Stimulated activated CD4-positive, alpha-beta T cell treated with anti-CD3 and anti-CD28 coated beads, Interleukin-15, amount 100 ng/mL, for 1 hour (primary cell): ENCODE measurements at places on chromosomes 3 and 15.

DNA sequence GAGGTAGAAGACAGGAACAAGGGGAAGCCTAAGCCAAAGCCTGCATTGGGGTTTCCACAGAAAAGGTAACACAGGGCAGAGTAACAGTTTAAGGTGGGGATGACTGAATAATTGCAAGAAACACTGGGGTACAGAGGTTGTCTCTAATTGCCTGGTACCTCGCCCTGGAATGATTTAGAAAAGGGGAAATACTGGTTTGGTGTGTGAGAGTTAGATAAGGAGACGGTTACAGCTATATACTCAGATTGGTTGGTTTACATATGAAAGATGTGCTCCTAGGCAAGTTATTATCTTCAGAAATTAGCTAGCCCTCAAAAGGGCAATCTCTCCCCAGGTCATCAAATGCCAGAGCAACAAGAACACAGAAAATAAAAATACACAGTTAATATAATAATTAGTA, 58.8 kb downstream of the SMARCC1 start:
- DNase-seq: no peak

- DNase-seq: no peak
Measured at GRCh38 chr3:111238885-111239284, 167.3 kb downstream of the NECTIN3 start.

DNA sequence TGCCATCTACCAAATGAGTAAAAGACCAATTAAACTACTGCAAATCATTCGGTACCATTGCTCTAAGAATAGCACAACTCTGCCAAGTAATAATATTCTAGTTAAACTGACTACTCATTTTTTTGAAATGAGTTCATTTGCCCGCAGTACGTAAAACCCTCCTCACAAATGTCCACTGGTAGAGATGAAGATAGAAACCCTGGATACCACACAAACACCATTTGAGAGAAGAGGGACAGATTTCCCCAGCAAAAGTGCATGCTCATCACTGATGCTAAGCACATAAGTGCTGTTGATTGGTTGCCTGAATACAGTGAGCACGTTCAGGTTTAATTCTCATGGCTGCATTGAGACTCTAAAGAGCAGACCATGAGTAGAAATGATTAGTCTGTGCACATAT, 34.6 kb upstream of the SEMA6D start:
- DNase-seq: no peak

DNA sequence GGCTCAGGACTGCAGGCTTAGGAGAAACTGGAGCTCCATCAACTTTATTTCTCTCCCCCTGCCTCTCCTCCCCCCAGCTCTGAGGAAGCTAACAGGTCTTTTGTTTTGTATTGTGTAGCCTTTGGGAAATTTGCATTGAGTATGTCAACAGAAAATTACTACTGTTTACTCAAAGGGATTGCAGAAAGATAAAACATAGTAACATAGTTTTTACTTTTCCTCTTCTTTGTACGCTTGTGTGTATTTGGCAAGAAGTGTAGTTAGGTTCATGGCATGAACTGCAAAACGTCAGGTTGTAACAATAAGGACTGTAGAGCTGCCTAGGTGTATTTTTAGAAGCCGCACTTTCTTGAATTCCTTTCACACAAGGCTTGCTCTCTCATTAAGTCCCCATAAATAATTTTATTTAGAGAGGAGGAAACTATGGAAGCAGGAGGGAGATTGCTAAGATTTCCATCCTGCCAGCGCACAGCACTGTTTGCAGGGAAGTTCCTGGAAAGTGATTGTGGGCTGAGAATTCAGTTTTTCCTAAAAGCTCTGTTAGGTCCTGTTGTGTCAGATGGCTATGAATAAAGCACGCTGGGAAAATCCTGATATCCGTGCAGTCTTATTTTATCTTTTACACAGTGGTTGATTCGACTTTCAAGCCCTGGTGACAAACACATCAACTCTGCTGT, 21.1 kb upstream of the SATB1 start:
- DNase-seq: no peak

GRCh38 chr3:97009427-97010019, 195.1 kb downstream of the EPHA6 start:
- no peak for DNase-seq

DNA sequence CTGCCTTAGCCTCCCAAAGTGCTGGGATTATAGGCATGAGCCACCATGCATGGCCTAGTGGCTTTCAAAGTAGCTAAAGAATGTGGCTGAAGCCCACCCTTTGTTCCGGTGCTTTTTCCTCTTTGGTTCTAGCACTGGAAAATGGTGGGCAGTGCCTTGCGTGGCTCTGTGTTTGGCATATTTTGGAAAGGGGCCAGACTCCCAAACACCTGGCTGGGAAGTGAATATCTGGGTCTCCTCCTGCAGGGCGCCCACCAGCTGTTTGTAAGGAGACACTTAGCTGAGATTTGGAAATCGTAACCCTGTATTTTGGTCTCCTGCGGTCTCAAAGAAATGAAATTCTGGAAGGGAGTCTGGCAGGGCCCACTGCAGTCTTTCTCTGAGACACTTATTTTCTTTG, 336.4 kb downstream of the IL20RB start:
- DNase-seq: no peak

- DNase-seq: no peak
Measured at GRCh38 chr15:91165850-91166249, 65.8 kb downstream of the SV2B start.

GRCh38 chr3:45536316-45536715, 58.2 kb upstream of the LIMD1 start:
- DNase-seq: no peak

DNA sequence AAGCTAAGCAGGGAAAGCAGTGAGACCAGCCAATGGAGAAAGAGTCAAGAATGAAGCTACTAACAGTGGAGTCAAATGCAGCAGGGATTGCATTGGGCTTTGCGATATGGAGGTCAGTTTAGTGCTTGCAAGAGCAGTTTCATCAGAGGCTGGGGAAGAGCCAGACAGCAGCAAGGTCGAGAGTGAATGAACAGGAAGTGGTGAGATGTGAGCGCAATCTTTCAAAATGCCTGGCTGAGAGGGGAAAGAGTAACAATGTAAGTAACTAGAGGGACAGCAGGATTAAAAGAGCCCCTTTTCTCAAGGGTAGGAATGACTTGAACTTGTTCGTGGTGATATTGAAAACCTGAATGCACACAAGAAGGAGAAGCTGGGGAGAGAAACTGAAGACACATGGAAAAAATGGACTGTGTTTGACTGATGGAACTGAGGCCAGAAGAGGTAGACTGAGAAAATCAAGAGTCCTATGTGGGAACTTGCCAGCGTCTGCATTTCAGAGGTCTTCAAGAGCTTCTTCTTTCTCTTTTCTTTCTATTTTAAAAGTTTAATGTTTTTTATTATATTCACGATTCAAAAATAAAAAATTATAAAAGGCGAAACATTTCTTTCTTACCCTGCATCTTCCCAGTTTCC, 30.6 kb upstream of the GPR160 start:
- no peak for DNase-seq

GRCh38 chr3:177512945-177513814, 315.9 kb upstream of the TBL1XR1 start:
- DNase-seq: no peak

DNA sequence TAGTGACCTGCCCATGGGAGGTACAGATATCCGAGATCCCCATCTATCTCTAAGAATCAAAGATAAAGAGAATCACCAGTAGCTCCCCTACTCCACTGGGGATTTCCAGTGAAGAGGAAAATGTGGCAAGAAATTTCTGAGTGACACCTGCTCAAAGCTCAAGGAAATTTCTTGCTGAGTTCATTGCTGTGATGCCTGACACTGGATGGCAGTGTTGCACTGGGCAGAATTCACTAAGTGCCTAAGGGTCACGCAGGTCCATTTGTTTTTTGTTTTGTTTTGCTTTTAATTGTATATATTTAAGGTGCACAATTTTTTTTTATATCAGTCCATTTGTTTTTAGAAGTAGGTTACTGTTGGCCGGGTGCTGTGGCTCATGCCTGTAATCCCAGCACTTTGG, 109.5 kb upstream of the KCNAB1 start:
- DNase-seq: no peak

DNA sequence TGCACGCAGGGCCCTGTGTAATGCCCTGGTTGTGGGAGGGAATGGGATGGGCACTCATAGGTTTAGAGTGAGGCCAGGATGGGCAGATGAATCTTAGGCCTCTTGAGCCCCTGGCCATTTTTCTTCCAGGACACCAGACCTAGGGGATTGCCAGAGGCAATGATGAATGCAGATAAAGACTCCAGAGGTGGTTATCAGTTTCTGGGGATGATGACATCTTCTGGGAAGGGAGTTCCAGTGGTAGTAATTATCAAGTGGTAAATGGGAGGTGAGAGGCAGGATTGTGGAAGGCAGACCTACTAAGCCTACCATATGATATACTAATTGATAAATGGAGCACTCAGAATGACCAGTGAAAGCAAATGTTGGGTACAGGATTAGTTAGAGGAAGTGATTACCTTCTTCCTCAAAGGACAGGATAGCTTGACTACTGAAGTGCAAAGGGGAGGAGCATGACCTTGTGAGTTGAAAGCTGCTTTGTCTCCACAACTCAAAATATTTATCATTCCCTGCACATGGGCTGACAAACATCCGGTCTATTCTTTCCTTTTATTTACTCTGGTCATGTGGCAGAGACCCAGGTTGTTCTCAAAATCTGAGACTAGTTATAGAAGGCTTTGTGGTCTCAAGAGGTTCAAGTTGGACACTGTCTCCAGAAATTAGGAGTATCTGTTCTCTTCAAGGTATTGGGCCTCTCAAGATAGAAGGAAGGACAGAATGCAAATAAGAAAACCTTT, 10.2 kb upstream of the MAPK6 start:
- DNase-seq: no peak

- no peak for DNase-seq
Measured at GRCh38 chr3:38171622-38172021, 6.3 kb downstream of the OXSR1 start.

GRCh38 chr15:74264081-74264501, 28.0 kb downstream of the CCDC33 start:
- DNase-seq: no peak

- no peak for DNase-seq
Measured at GRCh38 chr15:64828985-64829384, 3.5 kb upstream of the PIF1 start.

DNA sequence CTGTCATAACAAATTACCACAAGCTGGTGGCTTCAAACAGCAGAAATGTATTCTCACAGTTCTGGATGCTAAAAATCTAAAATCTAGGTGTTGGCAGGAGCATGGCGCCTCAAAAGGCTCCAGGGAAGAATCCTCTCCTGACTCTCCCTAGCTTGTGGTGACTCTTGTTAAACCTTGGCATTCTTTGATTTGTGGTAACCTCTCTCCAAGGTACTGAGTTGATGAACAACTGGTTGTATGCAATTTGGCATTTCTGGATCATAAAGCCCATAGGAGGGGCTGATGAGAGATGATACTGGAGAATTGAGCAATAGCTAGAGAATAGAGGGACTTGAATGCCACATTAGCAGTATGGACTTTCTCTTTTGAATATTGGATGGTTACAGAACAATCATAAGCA, 821.8 kb downstream of the TBL1XR1 start:
- no peak for DNase-seq

- DNase-seq: no peak
Measured at GRCh38 chr15:25844981-25845680, 18.0 kb downstream of the ATP10A start.

GRCh38 chr15:35444557-35445204, 101.3 kb downstream of the DPH6 start:
- DNase-seq: no peak

DNA sequence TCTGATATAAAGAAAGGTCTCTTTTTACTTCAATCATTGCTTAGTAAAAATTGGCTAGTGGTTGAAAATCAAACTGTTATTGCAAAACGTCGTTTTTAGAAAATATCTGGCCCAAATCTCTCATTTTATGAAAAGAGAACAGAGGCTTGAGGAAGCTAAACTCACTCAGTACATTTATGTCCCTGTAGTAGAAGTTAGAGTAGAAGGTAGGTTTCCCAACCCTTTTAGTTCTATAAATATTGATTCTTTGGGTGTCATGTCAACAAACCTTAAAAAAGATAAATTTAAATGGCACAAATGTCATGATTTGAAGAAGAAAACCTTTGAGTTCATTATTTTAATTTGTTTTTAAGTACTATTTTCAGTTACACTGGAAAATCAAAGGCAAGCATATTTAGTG, 722.3 kb upstream of the NECTIN3 start:
- DNase-seq: no peak

GRCh38 chr15:81530271-81530691, 156.3 kb upstream of the TMC3 start:
- DNase-seq: no peak

- no peak for DNase-seq
Measured at GRCh38 chr3:157347577-157348303, 88.9 kb upstream of the PTX3 start.

GRCh38 chr3:101531473-101532086, 18.6 kb upstream of the SENP7 start:
- DNase-seq: no peak

DNA sequence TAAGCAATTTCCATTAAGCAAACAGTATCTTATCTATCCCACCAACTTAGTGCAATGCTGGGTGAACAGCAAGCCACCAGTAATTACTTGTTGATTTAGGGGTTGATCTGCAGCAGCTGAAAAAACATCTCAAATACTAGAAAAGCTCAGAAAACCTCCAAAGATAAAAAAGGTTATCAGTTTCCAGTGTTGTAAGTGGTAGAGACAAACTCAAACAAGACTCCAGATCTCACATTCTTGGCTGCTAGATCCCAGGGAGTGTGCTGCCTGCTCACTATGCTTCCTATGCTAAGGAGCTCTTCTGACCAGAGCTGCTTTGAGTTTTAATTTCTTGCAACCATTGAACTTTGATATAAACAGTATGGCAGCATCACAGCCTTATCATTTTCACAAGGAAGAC, 11.3 kb downstream of the B3GALNT1 start:
- DNase-seq: no peak

DNA sequence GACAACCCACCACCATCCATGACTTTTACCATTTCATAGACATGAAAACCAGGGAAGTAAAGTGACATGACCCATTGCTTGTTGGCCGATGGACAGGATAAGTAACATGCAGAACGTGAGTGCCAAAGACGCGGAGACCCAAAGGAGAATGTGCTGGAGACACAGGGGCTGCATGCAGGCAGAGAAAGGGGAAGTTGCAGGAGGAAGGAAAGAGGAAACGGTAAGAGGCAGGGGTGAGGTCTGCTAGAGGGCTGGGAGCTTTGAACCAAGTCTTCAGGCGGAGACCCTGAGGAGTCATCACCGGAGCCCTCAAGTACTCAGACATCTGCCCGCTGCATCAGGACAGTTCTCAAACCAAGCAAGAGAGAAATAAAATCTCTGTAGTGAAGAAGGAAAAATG, 34.9 kb downstream of the MAGEF1 start:
- no peak for DNase-seq

- no peak for DNase-seq
Measured at GRCh38 chr15:70768257-70768883, 5.0 kb upstream of the UACA start.

- no peak for DNase-seq
Measured at GRCh38 chr3:49492969-49493368, 22.9 kb downstream of the DAG1 start.

GRCh38 chr3:133561679-133562078, 11.8 kb upstream of the CDV3 start:
- DNase-seq: no peak
